ENCODE measurements at places on chromosomes 7 and 10.

DNA sequence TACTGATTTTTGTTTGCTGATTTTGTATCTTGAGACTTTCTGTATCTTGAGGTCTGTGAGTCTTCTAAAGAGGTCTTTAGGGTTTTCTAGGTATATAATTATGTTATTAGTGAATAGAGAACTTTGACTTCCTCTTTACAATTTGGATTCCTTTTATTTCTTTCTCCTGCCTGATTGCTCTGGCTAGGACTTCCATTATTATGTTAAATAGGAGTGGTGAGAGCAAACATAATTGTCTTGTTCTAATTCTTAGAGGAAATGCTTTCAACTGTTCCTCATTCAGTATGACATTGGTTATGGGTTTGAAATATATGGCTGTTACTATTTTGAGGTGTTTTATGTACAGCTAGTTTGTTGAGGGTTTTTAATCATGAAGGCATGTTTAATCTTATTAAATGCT, 308.0 kb upstream of the TEX47 start:
- DNase-seq, result no peak

- no peak for DNase-seq
Observed at GRCh38 chr7:149398195-149398820, 62.6 kb downstream of the ZNF777 start.

DNA sequence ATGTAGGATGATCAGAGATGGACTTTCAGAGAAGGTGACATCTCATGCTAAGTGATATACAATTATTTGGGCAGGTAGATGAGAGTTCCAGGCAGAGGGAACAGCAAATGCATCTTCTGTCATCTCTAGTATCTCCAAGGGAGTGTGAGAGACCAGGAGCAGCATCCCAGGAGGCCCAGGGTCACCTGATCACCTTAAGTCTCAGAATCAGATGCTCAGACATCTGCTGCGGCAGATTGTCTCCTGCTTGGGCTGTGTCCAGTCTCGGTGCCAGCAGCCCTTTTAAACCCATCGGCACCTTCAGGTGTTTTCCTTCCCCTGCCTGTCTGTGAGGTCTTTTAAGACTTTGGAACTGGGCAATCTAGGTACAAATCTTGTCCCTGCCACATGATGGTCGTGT, 690.6 kb downstream of the LRMDA start:
- DNase-seq, result no peak

GRCh38 chr7:71937840-71938371, 474.2 kb downstream of the CALN1 start:
- no peak for DNase-seq

GRCh38 chr7:100585511-100586265, at the start of gene LRCH4:
TSS of gene LRCH4 (minus strand) at chr7:100586129. CDS start at chr7:100586100, 29 bp downstream.
- DNase-seq, result peak; percentile 61

DNA sequence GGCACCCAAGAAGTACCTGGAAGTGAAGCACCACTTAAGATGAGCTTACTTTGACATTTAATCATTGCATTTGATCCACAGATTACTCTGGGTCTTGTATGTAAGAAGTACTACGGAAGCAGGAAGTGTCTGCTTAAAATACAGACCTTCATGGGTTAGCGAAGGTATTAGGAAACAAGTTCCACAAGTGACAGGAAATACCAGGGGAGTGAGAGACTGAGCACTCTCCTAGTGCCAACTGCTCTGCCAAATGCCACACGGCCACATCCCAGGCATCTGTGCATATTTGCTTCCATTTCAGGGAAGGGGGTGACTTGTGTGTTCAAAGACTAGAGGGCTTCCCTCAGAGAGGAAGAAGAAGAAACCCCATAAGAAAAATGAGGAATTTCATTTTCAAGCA, 57.2 kb upstream of the ANK3 start:
- no peak for DNase-seq

DNA sequence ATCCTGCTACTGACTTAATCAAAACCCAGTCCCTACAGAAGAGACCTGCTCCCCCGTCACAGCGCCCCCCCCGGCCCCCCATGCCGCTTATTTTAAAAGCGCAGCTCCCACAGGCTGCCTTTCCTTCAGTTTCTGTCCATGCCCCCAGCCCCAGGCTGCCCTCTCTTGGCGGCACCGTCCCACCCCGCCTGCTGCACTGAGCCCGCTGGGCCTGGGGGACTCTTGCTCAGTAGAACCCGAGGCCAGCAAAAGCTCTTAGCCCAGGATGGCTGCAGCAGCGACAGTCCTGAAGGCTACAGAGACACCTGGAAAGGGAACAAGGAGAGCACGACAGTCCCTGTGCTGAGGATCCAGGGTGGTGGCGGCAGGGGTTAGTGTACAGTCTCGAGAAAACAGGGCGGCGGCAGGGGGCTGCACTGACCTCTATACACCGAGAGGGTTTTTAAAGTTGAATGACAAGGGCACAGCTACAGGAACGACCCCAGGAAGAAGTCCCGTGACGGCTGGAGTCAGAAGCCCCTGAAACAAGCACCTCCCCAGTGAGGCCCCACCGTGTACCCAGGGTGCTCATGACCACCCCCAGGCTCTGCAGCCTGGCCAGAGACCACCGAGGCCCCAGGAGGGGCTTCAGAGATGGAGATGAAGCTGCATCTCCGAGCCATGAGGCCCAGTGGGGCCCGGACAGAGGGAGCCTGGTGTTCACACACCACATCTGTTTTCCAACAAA, 54.4 kb downstream of the ZRANB1 start:
- no peak for DNase-seq

DNA sequence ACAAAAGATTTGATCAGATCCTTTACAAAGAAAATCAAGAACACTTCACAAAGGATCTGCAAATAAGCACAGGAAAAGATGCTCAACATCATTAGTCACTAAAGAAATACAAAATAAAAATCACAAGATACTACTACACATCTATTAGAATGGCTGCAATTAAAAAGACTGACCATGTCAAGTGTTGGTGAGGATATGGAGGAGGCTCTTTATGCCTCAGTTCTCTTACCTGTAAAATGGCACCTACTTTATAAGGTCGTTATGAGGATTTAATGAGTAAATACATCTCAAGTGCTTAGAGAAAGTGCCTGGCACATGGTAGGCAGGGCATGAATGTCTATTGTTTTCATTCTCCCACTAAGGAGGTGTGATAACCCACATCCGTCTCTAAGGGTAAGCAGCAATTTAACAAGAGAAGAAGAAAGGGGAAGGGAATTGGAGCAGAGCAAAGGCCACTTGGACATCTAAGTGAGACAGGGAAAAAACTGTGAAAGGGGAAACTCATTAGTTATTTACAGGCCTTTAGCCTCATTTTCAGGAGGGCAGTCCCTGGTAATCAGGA, 157.5 kb upstream of the NFE2L3 start:
- peak; percentile 13 for DNase-seq

DNA sequence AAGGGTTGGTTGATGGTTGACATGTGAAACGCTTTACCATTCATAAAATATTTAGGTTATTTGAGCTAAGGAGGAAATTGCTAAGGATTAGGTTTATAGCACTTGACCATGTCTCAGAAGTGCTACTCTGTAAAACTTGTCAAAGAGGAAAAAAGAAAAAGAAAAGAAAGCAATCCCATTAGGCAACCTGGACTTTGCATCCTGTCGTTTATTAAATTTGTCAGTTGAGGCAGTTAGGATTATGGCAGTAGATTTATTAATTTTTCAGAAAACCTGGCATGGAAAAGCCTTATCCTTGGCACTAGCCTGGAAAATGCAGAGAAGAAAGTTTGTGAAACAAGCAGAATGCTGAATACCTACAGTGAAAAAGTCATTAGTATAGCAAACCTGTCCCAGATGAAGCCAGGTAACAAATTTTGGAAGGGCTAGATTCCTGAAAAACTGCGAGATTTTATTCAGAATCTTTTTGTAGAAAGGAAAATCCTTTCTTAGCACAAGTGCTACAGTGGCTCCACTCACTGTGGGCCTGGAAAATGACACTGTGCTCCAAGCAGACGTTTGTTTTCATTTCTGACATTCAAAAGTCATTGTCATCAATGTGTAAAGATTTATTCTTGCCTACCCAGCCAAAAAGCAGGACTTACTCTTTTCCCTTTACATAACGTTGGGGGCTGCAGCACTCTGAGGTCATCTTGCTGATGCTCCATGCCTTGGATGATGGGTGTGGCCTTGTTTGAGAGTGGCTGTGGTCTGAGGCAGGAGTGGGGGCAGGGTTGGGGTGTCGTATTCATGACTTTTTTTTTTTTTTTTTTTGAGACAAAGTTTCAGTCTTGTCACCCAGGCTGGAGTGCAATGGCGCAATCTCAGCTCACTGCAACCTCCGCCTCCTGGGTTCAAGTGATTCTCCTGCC, 664.9 kb downstream of the SUGCT start:
- DNase-seq, result no peak
